Fibroblast of villous mesenchyme (primary cell): ENCODE measurements at places on chromosomes 3 and 15. TPM values are rescaled to one million over a fixed set of nuclear protein-coding genes. Genes with fewer than 3 reads are reported as not detected.

- peak; percentile 7 for DNase-seq
Measured at GRCh38 chr3:119428538-119428937, 34.9 kb downstream of the TMEM39A start.

Gene CCR9
- total RNA-seq, result not detected in 2 replicates

DNA sequence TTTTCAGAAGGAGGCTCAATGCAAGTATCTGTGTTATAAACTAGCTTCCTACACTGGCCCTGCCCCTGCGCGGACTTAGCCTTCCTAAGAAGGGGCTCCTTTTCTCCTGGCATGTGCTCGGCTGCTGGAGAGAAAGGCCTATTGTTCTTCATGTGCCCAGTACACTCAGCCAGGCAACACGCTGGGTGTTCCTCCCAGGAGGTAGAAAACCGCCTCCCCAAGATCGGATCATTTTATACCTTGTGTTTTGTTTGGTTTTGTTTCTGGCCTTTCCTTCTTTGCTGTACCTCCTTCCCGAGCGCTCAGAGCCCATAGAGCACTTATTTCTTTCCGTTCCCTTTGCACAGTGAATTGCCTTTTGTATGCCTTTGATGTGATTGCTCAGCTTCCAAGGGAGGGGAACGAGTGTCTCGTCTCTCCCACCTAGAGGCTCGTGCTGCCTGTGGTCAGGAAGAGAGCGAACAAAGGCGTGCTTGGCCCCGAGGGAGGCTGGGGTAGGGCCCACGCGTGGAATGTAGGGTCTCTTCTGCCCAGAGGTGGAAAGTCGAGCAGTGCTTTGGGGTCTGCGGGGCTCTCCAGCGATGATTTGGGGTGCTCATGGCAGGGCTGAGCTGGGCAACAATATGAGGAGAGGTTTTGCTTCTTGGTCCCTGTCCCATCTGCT is 30.0 kb downstream of the CCNL1 start:
- no peak for DNase-seq

GRCh38 chr3:52136513-52136912 is 17.7 kb downstream of the POC1A start:
- no peak for DNase-seq

DNA sequence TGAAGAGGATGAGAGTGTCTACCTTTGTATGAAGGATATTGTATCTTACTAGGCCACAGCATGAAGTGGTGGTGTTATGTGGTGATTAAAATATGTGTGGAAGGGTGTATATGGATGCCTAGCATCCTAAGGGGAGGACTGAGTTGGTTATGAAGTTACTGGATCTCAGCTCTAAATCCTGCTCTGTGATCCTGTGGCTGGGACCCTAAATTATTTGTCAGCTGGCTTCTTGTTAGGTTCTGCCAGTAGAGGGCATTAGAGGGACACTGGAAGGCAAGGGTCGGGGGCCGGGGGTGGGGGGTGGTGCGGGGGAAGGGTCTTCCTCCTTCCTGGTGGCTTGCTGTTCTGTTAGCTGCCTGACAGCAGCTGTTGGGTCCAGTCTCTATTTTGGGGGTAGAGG is 34.9 kb downstream of the MORF4L1 start:
- DNase-seq, result peak; percentile 24

GRCh38 chr15:98387866-98388265 is 260.5 kb upstream of the IGF1R start:
- no peak for DNase-seq

Gene HSPBAP1
- total RNA-seq, result 6.0 and 6.4 TPM in 2 replicates

GRCh38 chr15:34620142-34620541 is 36.7 kb upstream of the GOLGA8B start:
- no peak for DNase-seq

Gene RARB
- 13.2 and 21.6 TPM in 2 replicates for total RNA-seq

- no peak for DNase-seq
Measured at GRCh38 chr3:24018784-24019570, 73.9 kb downstream of the NR1D2 start.

DNA sequence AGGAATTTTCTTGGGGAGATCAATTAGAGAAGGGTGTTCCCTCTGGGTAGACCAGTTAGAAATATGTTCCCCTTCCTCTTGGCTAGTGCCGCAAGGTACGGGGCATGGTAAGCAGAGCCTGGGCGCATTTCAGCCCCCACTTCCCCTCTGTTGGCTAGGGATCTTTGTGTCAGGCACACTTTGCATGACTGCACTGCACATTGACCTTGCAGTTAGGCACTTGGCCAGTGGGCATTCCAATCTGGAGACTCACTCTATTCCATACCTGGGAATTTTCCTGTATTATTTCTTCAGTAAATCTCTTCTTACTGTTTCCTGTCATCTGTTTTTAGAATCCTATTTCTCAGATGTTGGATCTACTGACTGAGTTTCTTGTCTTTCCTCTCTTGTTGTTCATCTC is 30.0 kb upstream of the CACNA1D start:
- no peak for DNase-seq

Gene DPPA4
- total RNA-seq, result not detected in 2 replicates

DNA sequence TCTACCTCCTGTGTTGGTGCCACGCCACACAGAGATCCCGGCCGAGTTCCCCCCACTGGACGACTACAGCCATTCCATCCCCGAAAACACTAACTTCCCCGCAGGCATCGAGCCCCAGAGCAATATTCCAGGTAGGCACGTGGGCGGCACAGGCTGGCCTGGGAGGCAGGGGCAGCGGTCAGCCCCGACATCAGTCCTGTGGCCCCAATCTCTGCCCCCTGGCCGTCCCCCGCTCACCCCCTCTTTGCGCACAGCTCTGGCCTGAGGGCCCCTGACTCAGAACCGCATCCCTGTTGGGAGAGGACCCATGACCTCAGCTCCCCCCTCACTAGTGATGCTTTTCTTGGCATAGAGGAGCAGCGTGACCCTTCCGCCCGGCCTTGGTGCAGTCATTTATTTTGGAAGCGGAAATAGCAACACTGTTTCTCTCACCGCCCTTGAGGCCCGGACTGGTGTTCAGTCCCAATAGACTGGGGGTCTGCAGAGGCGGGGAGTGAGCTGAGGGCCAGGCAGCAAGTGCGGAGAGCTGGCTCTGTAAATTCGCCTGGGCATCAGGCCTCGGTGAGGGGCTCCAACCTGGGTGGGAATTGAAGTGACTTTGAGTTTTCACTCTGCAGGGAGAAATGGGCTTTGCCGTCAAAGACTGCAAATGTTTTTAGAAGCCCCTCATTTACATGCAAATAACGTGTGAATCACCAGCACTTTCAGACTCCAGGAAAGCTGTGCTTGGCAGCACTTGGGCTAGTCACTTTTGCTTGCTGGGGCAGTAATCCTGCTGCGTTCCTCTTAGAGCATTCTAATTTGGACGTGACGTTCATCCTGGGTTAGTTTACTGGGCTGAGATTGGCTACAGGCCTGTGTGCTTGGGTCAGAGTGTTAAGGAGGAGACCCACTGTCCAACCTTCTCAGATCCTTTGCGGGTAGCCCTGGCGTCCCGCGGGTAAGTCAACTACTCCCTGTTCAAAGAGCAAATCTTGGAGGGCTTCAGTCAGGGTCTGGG is 88.9 kb downstream of the AAGAB start:
- no peak for DNase-seq

- DNase-seq, result no peak
Measured at GRCh38 chr3:152245498-152246170, 23.1 kb upstream of the MBNL1 start.

GRCh38 chr15:97718509-97718908 is 242.0 kb upstream of the ARRDC4 start:
- DNase-seq, result no peak

Gene FBN1
- total RNA-seq, result 333 and 621 TPM in 2 replicates

DNA sequence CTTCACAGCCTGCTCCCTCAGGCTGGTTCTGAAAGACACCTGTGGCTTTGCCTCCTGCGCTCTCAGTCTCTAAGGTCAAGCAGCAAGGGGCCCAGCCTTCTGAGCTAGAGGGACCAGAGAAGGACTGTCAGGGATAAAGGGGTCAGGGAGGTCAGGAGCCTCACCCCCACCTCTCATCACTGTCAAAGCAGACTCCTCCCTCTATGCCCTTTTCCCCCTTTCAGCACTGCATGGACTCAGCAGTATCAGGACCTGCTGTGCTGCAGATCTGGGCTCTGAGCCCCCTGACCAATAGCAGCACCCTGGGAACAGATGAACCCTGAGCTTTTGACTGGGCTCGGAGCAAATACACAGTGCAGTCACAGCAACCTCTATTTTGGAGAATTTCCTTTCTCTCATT is 3.2 kb upstream of the BMF start:
- no peak for DNase-seq

GRCh38 chr3:151912028-151912427 is 38.6 kb downstream of the SUCNR1 start:
- no peak for DNase-seq

Gene RAB6B
- total RNA-seq, result 0.32 and 0.86 TPM in 2 replicates

Gene IL17RE
- 0.43 and 0.64 TPM in 2 replicates for total RNA-seq

GRCh38 chr3:64827431-64827830 is 139.6 kb upstream of the ADAMTS9 start:
- DNase-seq, result no peak

DNA sequence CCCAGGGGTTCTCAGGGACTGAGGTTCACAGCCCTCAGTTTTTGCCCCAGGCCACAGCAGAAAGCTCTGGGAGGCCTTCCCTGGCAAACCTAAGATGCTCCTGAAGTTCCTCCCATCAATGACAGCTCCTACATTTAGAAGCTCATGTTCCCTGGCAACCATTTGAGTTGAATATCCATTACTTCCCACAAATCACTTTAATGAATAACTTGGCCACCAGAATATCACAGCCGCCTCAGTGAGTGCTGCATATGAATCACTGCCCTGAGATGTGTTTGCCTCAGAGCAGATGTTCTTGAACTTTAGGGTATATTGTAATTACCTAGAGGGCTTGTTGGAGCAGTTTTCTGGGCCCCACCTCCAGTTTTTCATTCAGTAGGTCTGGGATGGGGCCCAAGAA is 27.4 kb downstream of the SLCO2A1 start:
- peak; percentile 26 for DNase-seq
